LoVo (cell line): ENCODE measurements at places on chromosomes 12 and 14.
A peak's percentile ranks its signal among the peaks of the same experiment; 100 is the strongest.

DNA sequence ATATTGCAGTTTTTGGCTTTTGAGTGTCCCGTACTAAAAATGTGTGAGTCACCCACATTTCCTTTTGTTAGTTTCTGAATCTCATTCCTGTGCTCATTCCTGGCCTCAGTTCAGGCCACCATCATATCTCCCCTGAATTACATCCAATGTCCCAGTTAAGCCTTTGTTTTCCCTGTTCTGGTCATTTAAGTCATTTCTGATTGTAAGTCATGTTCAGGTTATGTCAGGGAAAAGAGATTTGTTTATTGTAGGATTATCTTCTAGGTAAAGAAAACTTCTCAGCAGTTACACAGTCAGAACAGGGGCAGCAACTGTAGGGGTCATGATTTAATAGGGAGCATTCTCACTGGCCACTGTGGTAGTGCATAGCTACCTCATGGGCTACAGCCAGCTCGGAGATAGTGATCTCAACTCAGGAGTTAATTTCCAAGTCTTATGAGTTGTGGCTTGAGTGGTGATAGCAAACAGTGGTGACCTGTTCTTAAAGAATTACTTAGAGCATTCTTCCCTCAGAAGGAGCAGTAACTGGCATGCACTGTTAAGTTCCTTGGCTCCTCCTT is 6.7 kb downstream of the DDX47 start:
- peak; percentile 71 for DNase-seq

DNA sequence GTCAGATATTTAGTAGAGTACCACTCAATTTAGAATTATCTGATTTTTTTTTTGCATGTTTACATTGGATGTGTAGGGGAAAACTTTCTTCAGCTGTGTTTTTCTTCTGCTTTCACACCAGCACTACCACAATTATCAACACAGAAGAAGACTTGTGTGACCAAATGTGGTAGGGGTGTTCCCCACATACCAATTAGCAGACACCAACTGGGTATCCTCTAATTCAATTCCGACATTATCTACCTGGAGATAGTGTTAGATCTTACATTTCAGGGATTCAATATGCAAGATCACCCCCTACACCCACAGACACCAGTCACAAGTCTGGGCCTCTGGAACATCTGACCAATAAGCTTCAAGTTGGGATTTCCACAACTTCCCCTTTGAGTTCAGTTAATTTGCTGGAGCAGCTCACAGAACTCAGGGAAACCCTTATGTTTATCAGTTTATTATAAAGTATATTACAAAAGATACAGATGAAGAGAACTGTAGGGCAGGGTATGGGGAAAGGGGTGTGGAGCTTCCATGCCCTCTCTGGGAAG is 4.1 kb upstream of the KLRG1 start:
- no peak for DNase-seq

GRCh38 chr12:14905269-14906004 is 19.8 kb upstream of the MGP start:
- no peak for DNase-seq

DNA sequence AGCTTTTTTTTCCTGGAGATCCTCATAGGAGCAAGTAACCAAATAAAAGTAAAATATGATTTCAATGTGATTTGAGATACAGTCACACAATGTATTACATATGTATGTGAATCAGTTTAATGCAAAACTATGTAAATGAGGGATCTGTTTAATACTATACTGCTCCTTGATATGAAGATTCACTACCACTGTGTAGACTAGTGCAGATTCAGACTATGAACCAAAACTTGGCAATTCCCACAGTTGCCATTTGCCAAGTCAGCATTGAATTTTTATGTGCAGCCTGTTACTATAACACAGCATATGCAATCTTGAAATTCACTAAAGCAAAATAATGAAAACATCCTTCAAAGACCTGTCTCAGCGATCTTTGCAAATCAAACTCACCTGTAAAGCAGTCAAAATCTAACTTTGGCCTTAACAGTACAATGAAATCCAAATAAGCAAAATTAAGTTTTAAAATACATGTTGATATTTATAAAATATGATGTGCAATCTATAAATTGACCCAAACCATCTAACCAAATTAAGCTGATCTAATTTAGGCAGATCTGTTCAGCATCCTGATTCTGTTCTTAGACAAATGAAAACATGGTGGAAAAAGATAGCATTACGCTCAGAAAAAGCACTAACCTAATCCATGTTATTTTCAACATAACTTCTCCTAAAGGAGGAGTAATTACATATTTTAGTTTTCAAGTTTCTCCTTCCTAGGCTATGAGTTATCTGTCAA is 25.5 kb upstream of the LMNTD1 start:
- DNase-seq = no peak

- no peak for DNase-seq
Measured at GRCh38 chr12:123142921-123143735, 7.8 kb downstream of the PITPNM2 start.

DNA sequence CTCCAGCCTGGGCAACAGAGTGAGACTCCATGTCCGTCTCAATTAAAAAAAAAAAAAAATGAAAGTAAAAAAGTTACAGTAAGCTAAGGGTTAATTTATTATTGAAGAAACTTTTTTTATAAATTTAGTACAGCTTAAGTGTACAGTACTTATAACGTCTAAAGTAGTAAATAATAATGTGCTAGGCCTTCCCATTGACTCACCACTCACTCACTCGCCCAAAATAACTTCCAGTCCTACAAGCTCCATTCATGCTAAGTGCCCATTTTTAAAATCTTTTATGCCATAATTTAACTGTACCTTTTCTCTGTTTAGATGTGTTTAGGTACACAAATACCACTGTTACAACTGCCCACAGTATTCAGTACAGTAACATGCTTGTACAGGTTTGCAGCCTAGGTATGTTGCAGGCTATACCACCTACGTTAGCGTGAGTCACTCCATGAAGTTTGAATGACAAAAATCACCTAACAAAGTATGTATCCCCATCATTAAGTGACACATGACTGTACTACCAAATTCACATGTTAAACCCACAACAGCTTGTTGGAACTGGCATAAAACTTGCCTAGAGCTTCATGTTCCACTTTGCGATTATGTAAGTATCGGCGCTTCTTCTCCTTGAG is 10.7 kb downstream of the KANSL2 start:
- DNase-seq = no peak
